ENCODE measurements at places on chromosomes 16 and 17. TPM values are rescaled to one million over a fixed set of nuclear protein-coding genes. Genes with fewer than 3 reads are reported as not detected.

DNA sequence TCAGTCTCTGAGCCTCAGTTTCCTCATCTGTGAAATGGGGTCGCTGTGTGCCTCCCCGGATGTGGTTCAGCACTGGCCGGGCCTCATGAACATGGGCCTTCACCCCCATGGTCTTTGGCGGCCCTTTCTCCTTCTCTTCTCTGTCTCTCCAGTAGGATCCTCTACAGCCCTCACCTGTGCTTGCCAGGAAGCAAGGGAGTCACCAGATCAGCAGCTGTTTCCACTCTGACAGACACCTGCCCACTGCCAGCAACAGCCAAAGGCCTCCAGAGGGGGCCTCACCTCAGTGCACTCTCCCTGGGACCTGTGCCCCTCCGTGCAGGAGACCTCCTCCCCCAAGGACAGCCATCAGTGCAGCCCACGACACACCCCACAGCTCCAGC lies 89.4 kb downstream of the C16orf78 start:
- peak; percentile 7 for DNase-seq

GRCh38 chr17:1010586-1010985 lies 13.7 kb downstream of the TIMM22 start:
- no peak for DNase-seq

DNA sequence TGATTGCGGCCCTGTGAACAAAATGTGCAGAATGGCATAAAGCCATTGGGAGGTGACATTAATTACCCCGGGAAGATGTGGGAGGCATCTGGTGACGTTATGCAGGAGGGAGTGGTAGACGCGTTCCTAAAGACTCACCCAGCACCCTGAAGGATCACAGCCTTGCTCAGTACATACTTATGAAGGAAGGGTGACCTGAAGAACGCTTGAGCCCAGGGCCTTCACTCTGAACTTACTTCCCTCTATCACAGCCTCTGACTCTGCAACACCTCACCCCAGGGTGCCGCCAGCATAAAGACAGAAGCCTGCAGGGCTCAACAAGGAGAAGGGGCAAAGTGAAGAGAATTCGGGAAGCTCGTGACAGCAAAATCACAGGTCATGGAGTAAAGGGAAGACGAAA lies 9.4 kb downstream of the MFSD6L start:
- DNase-seq = no peak

DNA sequence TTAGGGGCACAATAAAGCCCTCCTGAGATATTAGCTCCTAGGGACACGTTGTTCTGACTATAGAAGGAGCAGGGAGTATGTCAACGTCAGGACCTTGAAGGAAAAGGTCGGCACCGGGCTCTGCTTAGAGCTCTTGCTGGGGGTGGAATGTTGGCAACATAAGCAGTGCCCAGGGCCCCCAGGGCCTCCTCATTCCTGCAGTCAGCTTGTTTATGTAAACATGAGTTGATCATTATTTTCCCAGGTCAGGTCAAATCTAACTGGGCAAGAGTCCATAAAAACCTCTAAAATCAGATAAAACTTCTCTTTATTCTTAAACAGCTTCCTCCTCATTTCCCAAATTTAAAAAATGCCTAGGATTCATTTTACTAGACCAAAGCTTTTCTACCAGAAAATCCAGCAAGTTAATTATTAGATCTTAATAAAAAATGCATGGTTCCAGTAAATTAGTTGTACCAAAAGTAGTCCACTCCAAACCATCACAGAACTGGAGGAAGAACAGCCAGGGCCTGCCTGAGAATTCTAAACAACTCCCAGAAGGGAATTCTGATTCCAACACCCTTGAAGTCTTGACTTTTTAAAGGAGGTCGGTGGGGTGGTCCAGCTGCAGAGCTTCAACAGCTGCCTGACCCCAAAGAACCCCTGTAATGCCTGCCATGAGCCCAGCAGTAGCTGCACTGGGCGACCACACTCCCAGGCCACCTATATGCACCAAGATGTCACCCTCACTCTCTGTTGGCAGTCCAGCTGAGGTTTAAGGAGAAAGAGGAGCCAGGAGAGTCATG lies 54.3 kb downstream of the AMFR start:
- peak; percentile 59 for DNase-seq

GRCh38 chr17:50188921-50189549 lies 12.4 kb downstream of the COL1A1 start:
- no peak for DNase-seq

GRCh38 chr17:74686761-74687160 lies 26.0 kb downstream of the CD300LF start:
- DNase-seq = no peak

- DNase-seq = no peak
These were observed 68.0 kb downstream of the MED13 start for GRCh38 chr17:61996916-61997605.

DNA sequence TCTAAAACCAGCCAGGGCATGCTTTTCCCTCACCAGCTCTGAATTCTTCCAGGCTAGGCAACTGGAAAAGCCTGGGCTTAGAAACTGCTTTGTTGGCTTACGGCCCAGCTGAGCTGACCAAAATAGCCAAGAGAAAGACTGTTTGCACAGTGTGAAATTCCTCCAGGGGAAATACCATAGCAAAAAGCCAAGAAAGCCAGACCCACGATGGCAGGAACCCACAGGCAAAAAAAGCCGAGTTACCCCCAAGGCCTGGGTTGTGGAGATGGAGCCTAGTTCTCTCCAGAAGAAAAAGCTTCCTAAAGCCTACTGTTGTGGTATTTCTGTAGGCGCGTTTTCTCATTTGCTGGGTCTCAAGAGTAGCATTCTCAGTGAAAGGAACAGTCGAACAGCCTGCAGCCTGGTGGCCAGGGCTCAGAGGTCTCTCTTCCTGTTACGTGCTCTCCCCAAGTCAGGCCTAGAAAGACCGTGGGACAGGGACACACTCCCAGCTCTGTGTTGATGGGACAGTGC lies 9.2 kb downstream of the SP2 start:
- peak; percentile 86 for DNase-seq

DNA sequence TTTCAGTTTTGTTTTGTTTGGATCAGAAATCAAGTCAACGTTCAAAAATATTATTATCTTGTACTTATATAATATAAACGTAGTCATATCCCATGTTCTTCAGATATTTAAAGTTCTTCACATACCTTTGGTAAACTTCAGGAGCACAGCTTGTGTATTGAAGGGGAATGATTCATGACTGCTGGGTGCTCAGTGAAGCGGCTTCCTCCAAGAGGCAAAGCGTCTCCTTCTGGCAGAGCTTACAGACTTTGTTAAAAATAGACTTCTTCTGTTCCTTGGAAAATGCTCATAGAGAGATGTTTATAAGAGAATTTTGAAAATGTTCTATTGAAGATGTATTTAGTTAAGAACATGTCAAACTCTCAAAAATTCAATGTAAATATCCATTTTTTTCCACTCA lies 155.6 kb upstream of the CNTNAP4 start:
- DNase-seq = no peak

GRCh38 chr16:86614699-86615098 lies 36.4 kb downstream of the FOXL1 start:
- no peak for DNase-seq

DNA sequence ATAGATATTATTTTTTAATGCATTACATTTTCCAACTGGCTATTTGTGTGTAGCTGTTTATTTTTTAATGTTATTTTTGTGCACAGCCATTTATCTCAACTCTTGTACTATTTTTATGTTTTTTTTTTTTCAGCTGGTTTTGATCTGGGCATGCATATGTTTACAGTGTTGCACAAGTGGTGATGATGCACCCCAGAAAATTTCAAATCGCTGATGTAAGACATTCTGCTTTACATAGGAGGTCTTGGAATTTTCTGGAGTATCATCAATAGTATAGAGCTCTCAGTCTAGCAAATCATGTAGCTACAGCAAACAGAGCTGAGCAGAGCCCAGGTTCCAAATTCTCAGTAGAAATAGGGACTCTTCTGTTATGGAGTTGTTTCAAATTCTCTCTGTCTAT lies 30.2 kb downstream of the CACNG5 start:
- no peak for DNase-seq

- DNase-seq = no peak
These were observed 66.2 kb downstream of the MYH13 start for GRCh38 chr17:10306585-10306984.

- no peak for DNase-seq
These were observed 14.3 kb upstream of the C16orf74 start for GRCh38 chr16:85765211-85765610.

DNA sequence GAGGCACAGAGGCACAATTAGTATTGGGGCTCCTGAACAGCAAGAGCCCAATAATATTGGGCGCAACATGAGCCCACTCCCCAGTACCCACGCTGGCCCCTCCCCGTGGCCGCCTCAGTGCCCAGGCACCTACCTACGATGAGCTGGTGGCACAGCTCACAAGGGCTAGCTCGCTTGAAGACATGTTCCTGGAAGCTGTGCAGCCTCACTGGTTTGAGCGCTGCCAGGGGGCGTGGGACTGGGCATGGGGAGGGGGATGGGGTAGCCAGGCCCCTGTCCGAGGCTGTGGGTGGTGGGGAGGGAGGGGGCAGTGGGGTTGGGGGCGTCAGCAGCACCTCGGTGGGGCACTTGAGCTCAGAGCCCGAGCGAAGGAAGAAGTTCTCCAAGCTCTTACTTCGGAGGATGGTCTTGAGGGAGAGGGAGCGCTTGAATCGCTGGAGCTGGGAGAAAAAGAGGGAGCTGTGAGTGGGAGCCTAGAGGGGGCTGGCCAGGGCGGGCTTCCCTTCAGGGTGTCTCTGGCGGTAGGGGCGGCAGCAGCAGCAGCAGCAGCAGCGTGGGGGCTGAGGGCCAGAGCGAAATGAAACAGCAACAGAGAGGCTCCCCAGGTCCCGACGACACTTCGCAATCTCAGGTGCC lies 7.9 kb downstream of the STAC2 start:
- no peak for DNase-seq

- no peak for DNase-seq
These were observed 242.3 kb downstream of the SEC14L1 start for GRCh38 chr17:77382966-77383612.

- DNase-seq = no peak
These were observed 312.2 kb downstream of the TMEM114 start for GRCh38 chr16:8278031-8278580.

DNA sequence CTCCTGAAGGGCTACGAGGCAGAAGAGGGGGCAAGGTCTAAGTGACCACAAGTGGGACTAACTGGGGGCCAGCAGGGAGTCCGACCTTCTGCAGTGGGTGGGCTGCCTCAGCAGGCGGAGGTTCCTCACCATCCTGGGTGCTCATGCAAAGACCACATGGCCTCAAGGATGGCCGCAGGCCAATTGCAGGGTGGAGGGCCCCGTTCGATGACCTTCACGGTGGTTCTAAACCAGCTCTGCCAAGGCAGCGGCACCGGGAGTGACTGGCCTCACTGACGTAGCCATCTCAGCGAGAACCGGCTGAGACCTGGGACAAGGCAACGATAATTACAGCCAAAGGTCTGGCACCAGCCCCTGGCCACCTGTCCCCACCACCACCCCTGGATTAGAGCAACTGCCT lies 5.7 kb downstream of the SMIM5 start:
- peak; percentile 57 for DNase-seq

DNA sequence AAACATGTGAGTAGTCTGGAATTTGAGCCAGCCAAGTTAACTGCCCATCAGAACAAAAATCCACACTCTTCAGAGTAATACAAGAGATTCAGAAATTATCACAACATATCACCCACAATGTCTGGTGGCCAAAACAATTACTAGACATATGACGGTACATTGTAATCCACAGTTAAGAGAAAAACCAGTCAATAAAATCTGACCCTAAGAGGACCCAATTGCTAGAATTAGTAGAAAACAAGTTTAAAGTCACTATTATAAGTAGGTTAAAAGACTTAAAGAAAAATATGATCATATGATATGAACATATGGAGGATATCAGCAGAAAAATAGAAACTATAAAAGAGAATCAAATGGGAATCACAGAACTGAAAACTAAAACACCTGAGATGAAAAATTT lies 15.8 kb downstream of the CMTR2 start:
- DNase-seq = no peak

DNA sequence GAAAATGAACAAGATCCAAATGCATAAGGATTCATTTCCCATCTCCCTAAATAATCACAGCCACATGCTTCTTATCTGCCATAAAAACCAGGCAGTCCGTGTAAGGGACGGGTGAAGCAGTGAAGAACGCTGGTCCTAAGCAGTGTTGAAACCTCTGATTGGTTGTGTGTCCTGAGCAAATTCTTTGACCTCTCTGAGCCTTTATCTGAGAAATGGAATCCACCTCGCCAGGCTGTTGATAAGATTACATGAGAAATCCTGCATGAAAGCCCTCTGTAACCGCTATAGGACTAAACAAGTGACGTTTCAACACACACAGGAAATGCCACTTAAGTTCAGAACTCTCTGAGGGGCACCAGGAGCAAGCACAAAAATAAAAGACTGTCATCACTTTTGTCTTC lies 26.8 kb downstream of the GAS7 start:
- no peak for DNase-seq

DNA sequence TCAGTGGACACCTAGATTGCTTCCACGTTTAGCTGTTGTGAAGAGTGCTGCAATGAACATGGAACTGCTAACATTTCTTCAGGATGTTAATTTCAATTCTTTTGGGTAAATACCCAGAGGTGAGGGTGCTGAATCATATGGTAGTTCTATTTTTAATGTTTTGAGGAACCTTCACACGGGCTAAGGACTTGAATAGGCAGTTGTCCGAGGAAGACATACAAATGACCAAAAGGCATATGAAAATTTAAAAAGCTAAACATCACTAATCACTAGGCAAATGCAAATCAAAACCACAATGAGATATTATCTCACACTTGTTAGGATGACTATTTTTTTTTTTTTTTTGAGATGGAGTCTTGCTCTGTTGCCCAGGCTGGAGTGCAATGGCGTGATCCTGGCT lies 173.3 kb downstream of the PRKCB start:
- no peak for DNase-seq

Gene SMIM5
- total RNA-seq = 3.5 TPM

Gene KRTAP9-4
- total RNA-seq = not detected

Gene SUPT6H
- total RNA-seq = 57.0 TPM

Gene TSPAN10
- 0.21 TPM for total RNA-seq

Gene ODAD4
- 0.75 TPM for total RNA-seq

Gene ZPBP2
- not detected for total RNA-seq

Gene RABEP2
- total RNA-seq = 14.9 TPM

Gene LLGL1
- total RNA-seq = 11.0 TPM

Data from heart left ventricle (tissue), 16 donors.